ENCODE measurements at places on chromosomes 3 and 15.

DNA sequence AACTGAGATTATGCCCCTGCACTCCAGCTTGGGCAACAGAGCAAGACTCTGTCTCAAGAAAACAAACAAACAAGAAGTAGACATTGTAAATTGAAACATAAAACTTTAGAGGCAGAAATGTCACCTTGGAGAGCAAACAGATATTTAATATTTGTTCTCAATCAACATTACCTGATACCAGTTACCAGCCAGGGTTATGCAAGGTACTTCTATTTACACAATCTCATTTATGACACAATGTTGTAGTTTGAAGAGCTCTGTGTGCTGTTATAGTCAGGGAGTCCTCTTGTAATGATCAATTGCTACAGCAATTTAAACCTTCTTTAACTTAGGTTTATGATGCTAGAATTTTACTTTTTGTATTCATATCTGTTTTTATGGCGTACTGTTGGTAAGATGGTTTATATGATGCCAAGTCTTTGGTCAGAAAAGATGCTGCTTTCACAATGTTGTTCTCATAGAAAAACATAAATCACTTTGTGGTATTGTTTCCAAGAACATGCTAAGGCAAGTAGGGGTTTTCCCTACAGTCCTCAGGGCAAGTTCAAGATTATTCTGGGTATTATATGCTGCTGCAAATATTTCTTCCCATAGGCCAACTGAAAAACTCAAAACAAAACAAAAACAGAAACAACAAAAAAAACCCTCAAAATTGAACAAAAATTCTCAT lies 173.5 kb downstream of the TNIK start:
- no peak for DNase-seq

- no peak for DNase-seq
Measured at GRCh38 chr15:81475471-81475870, 101.5 kb upstream of the TMC3 start.

GRCh38 chr3:157129803-157130466 lies 30.0 kb downstream of the CCNL1 start:
- DNase-seq, result no peak

- DNase-seq, result no peak
Measured at GRCh38 chr3:134609821-134610431, 40.9 kb downstream of the KY start.

DNA sequence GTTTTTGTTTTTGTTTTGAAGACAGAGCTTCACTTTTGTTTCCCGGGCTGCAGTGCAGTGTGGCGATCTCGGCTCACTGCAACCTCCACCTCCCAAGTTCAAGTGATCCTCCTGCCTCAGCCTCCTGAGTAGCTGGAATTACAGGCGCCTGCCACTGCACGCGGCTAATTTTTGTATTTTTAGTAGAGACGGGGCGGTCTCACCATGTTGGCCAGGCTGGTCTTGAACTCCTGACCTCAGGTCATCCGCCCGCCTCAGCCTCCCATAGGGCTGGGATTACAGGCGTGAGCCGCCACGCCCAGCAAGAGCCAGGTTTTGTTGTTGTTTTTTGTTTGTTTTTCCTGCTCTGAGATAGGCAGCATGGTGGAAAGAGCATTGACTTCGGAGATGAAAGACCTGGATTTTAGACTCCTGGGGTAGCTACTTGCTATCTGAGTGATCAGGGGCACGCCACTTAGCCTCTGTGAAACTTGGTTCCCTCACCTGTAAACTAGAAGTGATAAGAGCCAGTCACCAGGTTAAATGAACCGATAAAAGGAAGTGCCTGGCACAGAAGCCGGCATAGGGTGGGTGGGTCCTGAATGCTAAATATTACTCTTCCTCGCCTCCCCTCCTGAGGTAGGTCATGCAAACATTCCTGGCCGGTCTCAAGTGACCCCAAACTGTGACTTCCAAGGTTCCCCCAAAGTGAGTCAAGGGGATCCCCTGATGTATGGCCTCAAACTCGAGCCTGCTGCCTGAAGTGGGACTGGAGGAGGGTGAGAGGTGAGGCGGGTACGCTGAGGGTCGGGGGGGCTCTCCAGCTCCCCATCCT lies 62.9 kb upstream of the MCF2L2 start:
- DNase-seq, result no peak
